ENCODE measurements at places on chromosomes 3 and 15. TPM values are rescaled to one million over a fixed set of nuclear protein-coding genes. Genes with fewer than 3 reads are reported as not detected.

The NANOGP8 gene
- total RNA-seq: 0.20 TPM

The CD86 gene
- not detected for total RNA-seq

The RASL12 gene
- total RNA-seq: not detected

The PARP15 gene
- total RNA-seq: 0.94 TPM

The IMPG2 gene
- total RNA-seq: 0.07 TPM

The CCDC39 gene
- not detected for total RNA-seq

The ITIH4 gene
- 0.15 TPM for total RNA-seq

The CD276 gene
- 51.8 TPM for total RNA-seq

The ZBED2 gene
- total RNA-seq: not detected

The ITIH1 gene
- total RNA-seq: not detected

The KLHDC8B gene
- total RNA-seq: 29.8 TPM

The IGSF10 gene
- total RNA-seq: not detected

The FBXL22 gene
- total RNA-seq: not detected

The RUVBL1 gene
- 84.0 TPM for total RNA-seq

The STRA6 gene
- total RNA-seq: 0.10 TPM

The DNAJC17 gene
- total RNA-seq: 31.3 TPM

The FGF7 gene
- total RNA-seq: not detected

The COLQ gene
- 0.93 TPM for total RNA-seq

The TMEM207 gene
- total RNA-seq: not detected

The STAC gene
- 29.0 TPM for total RNA-seq

The BCL2A1 gene
- 0.13 TPM for total RNA-seq

The GLT8D1 gene
- 60.7 TPM for total RNA-seq

The GPR149 gene
- total RNA-seq: not detected

The P2RY1 gene
- total RNA-seq: 1.7 TPM

The TNFAIP8L3 gene
- 44.4 TPM for total RNA-seq

The TIPARP gene
- total RNA-seq: 43.3 TPM

The GOLGA6L1 gene
- not detected for total RNA-seq

The ATP13A5 gene
- not detected for total RNA-seq
